Pons (tissue), 1 donor: ENCODE measurements at places on chromosomes 12 and 14.
A peak's percentile ranks its signal among the peaks of the same experiment; 100 is the strongest.

- no peak for DNase-seq
Measured at GRCh38 chr14:82419933-82420332, 886.3 kb upstream of the SEL1L start.

GRCh38 chr14:95238487-95239298, 81.0 kb downstream of the CLMN start:
- DNase-seq: no peak

DNA sequence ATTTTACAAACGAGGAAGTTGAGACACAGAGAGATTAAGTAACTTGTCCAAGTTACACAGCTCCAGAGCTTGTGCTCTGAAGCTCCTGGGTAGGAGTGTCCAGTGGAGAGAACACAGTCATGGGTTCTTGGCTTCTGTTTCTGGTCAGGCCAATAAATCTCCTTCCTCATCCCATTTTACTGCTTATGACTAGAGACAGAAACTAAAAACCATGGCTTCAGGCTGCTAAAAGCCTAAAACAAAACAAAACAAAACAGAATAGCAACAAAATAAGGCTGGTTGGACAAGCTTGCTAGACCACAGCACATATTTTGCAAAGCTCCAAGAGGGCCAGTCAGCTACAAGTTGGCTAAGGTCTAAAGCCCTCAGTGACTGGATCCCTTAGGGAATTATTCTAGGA, 49.8 kb downstream of the PTGER2 start:
- no peak for DNase-seq

- no peak for DNase-seq
Measured at GRCh38 chr12:46941981-46942380, 116.2 kb upstream of the SLC38A4 start.

- peak; percentile 93 for DNase-seq
Measured at GRCh38 chr14:56339855-56340701, 221.9 kb downstream of the PELI2 start.

- no peak for DNase-seq
Measured at GRCh38 chr12:101174541-101174940, 35.5 kb downstream of the SLC5A8 start.

DNA sequence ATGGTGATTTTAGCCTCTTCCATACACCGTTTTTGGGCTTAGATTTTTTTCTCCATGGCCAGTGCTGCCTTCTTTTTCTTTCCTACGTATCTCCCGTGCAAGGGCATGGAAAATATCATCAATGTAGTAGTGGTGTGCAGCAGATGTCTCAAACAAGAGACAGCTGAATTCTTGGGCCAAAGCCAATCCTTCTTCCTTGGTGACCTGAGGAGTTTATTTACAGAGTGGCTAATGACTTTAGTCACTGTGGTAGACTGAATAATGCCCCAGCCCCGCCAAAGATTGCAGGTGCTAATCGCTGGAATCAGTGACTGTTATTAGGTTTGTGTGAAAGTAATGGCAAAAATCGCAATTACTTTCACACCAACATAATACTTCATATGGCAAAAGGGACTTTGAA, 235.5 kb upstream of the NOS1 start:
- DNase-seq: no peak

GRCh38 chr12:76276499-76277151, 71.6 kb downstream of the BBS10 start:
- peak; percentile 50 for DNase-seq

DNA sequence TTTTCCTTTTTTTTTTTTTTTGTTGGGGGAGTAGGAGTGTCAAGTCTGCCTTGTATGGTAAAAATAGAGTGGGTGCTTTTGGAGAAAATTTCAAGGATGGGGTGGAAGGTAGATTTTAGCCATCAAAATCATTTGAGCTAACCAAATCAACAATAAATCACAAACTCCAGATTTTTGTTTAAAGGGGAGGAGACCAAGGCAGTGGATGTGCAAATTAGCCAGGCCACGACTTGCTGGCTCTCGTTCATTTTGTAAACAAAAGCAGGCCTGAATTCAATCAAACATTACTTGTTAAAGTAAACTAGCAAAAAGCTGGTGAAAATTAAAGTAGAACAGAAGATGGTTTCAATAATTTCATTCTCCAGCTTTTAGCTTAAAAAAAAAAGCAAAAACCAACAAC, 387.2 kb downstream of the BMP4 start:
- no peak for DNase-seq

GRCh38 chr12:82930301-82930700, 243.6 kb downstream of the TMTC2 start:
- DNase-seq: no peak

DNA sequence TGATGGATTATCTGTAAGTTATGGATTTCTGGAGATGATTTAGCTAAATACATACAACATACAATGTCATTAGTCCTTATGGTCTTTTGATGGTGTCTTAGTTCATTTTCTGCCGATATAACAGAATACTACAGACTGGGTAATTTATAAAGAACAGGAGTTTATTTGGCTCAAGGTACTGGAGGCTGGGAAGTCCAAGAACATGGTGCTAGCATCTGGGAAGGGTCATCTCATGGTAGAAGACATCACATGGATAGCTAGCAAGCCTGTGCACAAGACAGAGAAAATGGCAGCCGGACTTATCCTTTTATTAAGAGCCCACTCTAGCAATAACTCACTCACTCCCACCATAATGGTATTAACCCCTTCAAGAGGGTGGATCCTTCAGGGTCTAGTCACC, 24.2 kb downstream of the KLHL28 start:
- DNase-seq: no peak

GRCh38 chr14:50943261-50943942, 881 bp downstream of the PYGL start:
- DNase-seq: no peak

- DNase-seq: no peak
Measured at GRCh38 chr12:41018010-41018409, 170.1 kb upstream of the PDZRN4 start.
